Heart right ventricle (tissue), 16 donors: ENCODE measurements at places on chromosomes 12 and 14. TPM values are rescaled to one million over a fixed set of nuclear protein-coding genes. Genes with fewer than 3 reads are reported as not detected.

GRCh38 chr14:70398706-70399431 is 18.0 kb downstream of the SYNJ2BP start:
- DNase-seq = no peak

DNA sequence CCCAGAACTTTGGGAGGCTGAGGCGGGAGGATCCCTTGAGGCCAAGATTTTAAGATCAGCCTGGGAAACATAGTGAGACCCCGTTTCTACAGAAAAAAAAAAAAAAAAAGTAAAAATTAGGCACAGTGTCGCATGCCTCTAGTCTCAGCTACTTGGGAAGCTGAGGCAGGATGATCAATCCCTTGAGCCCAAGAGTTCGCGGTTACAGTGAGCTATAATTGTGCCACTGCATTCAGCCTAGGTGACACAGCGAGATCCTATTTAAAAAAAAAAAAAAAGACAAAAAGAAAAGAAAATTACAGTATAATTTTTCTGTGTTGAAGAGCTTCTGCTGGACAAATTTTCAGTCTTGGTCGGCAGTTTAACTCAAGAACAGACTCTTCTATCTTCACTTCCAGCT is 133.9 kb upstream of the FGD4 start:
- no peak for DNase-seq

DNA sequence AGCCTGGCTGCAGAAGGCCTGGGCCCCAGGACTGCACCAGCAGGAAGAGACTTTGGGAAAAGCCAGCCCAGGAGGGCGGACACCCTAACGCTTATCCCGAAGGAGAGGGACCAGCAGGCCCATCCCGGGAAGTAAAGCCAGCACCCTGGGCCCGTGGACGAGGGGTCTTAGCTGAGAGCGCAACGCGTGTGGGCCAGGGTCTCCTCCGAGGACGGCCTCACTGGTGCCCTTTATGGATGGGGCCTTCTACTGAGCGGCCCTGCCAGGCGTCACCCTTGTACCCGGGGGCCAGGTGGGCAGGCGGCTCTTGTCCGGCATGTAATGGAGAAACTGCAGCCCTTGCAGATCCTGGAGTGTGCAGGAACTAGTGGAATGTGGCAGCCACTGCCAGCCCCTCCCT is 14.1 kb downstream of the TEDC1 start:
- no peak for DNase-seq

GRCh38 chr12:8681129-8681884 is 16.5 kb upstream of the RIMKLB start:
- DNase-seq = no peak

DNA sequence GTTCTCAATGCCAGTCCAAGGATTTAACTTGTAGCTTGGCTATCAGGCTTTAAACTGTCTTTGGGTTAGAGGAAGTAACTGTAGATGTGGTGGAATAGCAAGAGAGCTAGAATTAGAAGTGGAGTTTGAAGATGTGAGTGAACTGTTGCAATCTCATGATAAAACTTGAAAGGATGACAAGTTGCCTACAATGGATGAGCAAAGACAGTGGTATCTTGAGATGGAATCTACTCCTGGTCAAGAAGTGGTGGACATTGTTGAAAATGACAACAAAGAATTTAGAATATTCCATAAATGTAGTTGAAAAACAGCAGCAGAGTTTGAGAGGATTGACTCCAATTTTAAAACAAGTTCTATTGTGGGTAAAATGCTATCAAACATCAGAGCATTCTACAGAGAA is 199.0 kb downstream of the DUSP6 start:
- no peak for DNase-seq

GRCh38 chr12:43550831-43551271 is 1.2 kb downstream of the ADAMTS20 start:
- DNase-seq = no peak

GRCh38 chr14:90811641-90812040 is 4.6 kb downstream of the TTC7B start:
- no peak for DNase-seq

GRCh38 chr14:104518659-104519350 is 60.8 kb upstream of the C14orf180 start:
- no peak for DNase-seq

DNA sequence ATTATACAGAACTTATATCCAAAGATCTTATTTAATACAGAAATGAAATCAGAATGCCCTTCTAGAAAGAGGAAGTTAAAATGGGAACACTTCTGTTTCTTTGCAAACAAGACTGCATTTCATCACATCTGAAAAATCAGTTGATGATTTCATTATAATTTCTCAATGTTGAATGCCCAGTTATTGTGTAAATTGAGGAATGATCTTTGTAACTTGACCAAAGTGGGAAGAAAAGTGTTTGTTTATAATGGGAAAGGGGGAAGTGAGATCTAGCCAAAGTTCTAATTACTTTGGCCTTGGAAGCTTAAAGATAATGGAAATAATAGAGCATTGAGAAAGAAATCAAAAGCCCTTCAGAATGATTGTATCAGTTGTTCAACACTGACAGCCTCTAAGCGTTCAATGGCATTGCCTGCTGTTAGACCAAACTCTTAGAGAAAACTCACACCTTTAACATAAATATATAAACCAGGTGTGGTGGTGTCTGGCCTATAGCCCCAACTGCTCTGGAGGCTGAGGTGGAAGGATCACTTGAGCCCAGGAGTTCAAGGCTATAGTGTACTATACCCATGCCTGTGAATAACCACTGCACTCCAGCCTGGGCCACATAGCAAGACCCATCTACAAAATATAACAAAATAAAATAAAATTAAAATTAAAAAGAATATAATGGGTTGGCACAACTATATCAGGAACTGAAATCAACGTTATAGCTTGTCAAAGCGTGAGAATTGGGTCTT is 9.9 kb upstream of the LYZ start:
- DNase-seq = no peak

DNA sequence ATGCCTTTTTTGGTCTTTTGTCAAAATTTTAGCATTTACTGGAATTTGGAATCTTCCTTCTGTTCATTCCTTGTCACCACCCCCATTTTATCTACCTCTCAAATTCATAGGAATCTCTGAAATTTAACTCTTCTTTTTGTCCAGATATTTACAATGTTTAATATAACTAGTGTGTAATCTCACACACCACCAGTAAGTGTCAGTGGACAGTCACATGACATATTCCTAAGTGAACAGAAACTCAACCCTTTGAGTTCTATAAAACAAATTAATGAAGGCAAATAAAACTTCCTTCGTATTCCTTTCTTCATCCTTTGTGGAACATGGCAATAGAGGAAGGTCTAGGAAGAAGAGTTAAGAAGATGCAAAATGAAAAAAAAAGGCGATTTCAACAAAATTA is 26.6 kb downstream of the ATF7 start:
- no peak for DNase-seq

DNA sequence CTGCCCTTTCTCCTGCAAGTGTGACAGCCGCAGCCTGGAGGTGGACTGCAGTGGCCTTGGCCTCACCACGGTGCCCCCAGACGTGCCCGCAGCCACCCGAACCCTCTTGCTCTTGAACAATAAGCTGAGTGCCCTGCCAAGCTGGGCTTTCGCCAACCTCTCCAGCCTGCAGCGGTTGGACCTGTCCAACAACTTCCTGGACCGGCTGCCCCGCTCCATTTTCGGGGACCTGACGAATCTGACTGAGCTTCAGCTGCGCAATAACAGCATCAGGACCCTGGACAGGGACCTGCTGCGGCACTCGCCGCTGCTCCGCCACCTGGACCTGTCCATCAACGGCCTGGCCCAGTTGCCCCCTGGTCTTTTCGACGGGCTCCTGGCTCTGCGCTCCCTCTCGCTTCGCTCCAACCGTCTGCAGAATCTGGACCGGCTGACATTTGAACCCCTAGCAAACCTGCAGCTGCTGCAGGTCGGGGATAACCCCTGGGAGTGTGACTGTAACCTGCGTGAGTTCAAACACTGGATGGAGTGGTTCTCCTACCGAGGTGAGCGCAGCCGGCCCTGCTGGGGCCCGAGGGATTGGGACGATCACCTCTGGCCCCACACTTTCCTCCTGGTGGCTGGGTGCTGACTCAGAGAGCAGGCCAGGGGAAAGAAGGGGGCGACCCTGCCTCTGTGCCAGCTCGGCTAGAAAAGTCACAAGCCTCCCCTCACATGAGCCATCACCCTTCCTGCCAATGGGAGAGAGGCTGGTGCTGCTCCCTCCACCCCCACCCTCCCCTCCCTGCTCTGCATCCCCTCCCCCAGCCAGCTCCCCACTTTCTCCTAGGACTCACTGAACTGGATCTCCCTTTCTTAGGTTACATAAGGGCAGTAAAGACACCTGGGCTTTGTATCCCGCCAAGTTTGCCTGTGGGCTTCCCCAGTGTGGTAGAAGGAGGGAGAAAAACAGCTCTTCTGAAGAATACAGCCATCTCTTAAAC is 10.9 kb downstream of the LRTM2 start:
- peak; percentile 61 for DNase-seq

GRCh38 chr14:70077720-70078119 is 111.0 kb downstream of the SLC8A3 start:
- DNase-seq = no peak

GRCh38 chr14:74289801-74290200 is 12.9 kb downstream of the ABCD4 start:
- DNase-seq = no peak

DNA sequence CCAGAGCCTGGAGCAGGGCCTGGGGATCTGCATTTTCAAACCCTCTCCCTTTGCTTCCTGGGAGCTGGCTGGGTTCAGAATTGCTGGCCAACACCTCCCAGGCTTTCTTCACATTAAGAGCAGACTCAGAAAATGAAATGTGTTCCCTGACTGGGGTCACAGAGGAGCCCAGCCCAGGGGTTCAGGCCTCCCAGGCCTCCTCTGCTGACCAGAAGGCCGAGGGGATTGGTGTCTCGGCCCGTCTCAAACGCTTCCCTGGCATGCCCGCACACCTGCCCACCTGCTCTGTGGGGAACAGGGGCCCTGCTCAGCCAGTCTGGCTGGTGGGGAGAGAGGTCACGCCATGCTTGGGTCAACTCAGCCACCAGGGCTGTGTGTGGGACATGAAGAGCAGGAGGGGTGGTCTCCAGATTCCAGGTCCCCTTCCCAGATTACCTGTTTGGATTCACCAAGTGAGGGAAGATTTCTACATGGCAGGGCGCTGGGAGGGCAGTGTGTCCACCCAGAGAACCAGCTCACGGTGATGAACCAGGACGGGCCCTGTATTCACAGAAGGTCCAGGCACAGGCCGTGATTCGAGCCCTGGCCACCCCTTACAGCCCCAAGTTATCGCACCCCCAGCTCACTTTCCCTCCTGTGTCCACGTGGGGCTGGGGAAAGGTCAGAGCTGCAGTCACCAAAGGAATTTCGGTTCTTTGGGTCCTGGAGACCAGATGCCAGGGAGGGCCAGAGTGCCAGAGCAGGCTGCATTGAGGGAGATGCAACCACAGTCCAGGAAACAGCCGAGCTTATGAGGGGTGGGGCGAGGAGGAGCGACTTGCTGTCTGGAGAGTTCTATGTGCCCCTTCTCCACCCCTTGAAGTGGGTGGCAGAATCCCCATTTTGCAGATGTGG is 55.2 kb upstream of the RIN3 start:
- no peak for DNase-seq

DNA sequence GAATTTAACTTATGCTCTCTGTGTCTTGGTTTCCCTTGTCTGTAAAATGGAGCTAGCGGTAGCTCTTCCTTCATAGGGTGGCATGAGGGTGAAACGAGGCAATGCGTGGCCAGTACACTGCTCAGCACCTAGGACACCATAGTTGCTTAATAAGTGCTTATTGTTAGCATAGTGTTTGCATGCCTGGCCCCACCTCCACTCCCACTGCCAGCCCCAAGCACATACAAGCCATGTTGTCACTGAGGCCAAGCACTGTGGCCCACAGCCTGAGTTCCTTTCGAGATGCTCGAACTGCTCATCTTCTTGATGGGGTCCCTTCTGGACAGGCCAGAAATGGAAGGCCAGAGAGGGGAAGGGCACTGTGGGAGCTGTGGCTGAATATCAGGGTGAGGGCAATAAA is 839 bp downstream of the FICD start:
- no peak for DNase-seq

DNA sequence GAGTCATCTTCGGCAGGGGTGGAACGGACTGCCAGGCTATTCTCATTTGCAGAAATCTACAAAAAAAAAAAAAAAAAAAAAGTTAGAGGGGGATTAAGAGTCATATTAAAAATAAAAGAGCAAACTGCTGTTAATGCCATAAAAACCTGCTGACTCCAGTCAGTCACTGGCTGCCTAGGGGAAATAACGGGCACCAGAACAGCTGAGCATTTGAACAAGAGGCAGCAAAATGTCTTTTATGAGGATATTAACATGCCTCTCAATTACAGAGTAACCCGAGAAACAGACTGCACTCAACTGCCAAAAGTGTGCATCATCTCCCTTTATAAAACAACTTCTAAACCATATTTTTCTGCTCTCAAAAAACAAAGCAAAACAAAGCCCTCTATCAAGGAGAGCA is 28.7 kb upstream of the CERS5 start:
- no peak for DNase-seq

DNA sequence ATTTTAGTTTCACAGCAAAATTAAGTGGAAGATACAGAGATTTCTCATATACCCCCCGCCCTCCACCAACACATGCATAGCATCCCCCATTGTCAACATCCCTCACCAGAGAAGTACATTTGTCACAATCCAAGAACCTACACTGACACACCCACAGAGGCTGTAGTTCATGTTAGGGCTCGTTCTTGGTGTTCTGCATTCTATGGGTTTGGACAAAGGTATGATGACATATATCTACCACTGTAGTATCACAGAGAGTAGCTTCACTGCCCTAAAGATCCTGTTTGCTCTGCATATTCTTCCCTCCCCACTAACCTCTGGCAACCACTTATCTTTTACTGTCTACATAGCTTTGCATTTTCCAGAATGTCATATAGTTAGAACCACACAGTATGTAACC is 444.6 kb upstream of the DCN start:
- DNase-seq = no peak

DNA sequence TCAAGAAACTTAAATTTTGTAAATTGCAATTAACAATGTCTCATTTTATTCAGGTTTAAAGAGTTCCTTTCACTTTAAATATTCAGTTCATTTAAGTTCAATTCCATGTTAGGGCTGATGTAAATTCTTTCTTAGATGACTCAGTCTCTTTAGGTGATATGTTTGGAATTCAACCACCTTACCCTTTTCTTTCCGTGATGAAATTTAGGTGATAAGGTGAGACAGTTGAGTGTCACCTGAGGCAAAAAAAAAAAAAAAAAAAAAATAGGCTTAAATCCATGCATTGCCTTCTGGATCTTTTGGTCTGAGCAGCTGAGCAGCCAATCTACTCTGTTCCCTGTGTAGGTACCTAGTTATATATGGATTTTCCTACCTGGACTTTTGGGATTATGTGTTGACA is 299.5 kb downstream of the DAD1 start:
- no peak for DNase-seq

GRCh38 chr12:85985996-85986395 is 111.9 kb downstream of the NTS start:
- no peak for DNase-seq

The ACSM4 gene
- total RNA-seq = not detected

The FAM181A gene
- total RNA-seq = not detected

The TMEM63C gene
- 7.2 TPM for total RNA-seq

The PLEKHG7 gene
- total RNA-seq = not detected

The SERPINA12 gene
- not detected for total RNA-seq

The CCND2 gene
- total RNA-seq = 204 TPM

The SELPLG gene
- total RNA-seq = 1.8 TPM

The C14orf39 gene
- total RNA-seq = not detected
